Stimulated activated CD8-positive, alpha-beta memory T cell treated with anti-CD3 and anti-CD28 coated beads, Interleukin-2, amount 100 ng/mL, for 1 hour (primary cell): ENCODE measurements at places on chromosomes 5 and 9.

DNA sequence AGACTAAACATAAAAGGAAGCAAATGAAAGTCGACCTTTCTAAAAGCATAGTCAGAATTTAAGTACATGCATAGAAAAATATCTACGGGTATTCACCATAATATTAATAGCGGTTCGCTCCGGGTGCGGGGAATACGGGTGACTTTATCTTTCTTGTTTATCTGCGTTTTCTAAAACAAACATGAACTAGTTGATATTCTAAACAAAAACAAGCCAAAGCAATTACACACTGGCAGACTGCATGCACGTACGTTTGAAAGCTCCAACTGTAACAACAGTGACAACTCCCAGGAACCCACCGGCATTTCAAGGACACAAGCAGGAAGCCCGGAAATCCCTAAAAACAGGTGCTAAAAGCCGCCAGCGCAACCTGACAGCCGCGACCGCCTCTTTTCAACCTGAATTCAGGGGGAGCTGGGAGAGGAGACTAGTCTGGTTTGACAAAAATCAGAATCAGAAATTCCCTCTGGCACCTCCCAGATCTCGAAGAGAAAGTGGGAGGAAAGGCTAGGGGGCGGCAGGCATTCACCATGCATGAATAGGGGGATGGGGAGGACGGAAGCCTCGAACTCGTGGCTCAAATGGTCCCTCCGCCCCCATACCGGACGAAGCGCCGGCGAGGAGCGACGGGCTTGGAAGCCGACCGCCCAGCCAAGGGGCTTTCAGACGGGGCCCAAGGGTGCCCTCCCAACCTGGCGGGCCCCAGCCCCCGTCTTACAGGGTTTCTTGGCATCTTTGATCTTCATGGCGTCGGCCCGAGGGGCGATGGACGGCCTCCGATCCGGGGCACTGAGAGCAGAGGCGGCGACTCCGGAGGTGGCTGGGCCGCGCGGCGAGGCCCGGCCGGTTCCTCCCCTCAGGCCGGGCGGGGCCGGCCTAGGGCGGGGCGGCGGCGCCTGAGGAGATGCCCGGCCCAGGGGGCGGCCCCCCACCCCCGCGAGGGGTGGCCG lies at the start of gene PANK3:
Gene PANK3 (minus strand): TSS at position 831 of the 950 bp plus-strand sequence. CDS start 85 bp downstream, at position 746.
- no peak for DNase-seq

DNA sequence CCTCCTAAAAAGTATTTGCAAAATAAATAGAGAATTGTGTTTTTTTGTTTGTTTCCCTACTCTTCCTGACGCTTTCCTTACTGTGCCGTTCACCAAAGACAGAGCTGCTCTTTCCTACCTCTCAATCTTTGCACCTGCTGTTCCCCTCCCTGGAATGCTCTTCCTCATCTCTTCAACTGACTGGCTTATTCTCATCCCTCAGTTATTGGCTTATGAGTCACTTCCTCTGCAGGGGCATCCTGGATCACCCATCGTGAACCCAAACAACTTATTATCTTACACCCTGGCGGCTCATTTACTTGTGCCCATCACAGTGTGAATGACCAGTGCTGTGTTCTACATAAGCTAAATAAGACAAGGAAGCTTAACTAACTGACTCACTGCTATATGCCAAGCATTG lies 36.1 kb upstream of the CCNG1 start:
- DNase-seq = no peak

DNA sequence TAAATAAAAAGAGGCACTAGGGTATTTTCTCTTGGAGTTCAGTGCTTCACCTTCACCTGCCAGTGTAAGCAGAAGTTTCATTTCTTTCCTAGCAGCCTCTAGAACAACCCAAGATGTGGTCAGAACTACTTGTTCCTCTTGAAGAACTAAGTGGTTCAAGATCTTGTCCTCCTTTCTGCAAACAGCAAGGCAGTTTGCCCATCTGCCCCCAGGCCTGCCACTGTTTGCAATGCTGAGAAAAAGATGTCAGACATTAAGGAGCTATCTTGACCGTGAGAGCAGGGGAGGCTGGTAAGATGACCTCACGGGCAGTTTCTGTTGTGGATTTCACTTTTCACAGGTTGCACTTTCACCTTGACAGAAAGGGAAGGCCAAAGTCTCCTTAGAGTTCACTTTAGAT lies 52.0 kb upstream of the KLF4 start:
- no peak for DNase-seq

- no peak for DNase-seq
Observed at GRCh38 chr5:66454186-66455078, 141.8 kb upstream of the MAST4 start.

DNA sequence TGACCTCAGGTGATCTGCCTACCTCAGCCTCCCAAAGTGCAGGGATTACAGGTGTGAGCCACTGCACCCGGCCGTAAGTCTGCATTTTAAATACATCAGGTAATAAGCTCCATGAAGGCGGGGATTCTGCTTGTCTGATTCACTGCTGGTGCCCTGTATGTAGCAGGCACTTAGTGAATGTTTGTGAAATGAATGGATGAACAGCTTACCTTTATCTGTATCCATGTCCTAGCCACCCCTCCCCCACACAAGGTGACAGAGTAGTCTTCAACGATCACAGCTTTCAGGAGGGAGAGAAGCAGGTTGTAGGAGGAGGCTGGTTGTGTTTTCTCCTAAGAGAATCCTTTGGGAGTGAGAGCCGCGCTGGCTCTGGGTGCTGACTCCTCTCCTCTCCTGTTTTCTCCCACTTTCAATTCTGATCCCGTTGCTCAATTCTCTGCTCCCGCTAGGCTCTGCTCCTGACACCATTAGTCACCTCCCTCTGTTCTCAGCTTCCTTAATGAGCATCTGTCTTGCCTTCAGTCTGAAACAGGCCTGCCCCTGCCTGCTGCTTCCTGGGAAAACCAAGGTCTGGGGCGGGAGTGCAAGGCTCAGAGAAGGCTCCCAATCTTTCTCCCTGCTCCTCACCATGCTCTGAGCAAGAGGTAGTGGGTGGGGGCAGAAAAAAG lies 88.8 kb upstream of the CTNNA1 start:
- no peak for DNase-seq

DNA sequence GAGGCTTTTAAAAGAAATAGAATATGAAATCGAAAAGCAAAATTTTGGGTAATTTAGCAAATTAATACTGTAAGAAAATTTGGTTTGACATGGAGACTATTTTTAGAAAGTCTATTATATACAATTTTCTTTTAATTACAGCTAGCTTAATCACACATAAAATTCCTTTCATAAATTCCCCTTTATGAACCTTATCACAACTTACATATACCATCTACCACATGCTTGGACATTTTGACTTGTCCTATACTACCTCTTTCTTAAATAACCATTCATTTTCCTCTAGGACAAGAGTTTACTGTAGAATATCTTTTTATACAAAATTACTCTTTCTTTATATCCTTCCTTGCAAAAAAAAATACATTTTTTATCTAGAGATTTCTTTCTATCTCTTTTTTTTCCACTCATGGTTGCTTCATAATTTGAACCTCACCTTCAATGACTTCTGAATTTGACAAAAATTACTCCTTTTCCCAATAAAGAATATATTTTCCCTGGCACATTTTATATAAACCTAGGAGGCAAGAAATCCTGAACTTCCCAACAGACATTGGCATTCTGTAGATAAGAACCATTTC lies 34.0 kb upstream of the SYK start:
- no peak for DNase-seq

GRCh38 chr5:147567917-147568598 lies 58.2 kb upstream of the DPYSL3 start:
- no peak for DNase-seq

DNA sequence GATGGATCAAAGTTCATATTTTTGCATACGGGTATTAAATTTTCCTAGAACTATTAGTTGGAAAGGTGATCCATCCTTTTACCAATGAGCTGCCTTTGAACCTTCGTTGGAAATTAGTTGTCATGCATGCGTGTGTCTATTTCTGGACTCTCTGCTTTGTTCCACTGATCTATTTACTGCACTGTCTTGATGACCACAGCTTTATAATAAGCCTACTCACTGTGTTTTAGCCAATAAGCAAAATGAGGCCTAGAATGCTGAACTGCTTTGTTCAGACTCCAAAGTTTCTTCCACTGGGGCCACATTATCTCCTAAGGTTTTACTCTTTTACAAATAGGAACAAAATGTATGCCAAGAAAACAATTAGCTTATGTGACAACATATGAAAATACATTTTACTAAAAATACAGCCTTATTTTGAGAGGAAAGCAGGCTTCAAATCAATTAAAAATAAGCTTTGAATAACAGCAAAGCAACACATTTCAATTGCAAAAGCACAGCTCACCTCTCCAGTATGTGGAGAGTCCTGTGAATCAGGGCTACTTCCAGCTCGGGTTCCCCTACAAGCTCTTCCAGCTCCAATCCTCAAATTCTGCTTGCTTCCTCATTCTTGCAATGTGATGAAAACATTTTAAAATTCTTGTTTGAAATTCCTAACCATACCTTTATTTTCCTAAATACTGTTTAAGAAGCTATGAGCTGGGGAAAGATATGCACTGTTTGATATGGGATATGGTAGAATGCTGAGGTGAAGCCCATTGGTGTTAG lies 72.0 kb downstream of the RETREG1 start:
- DNase-seq = no peak

GRCh38 chr5:6321078-6321477 lies 57.3 kb downstream of the MED10 start:
- no peak for DNase-seq

- no peak for DNase-seq
Observed at GRCh38 chr5:171863935-171864334, 78.3 kb downstream of the SMIM23 start.

GRCh38 chr5:17282283-17283120 lies 65.1 kb downstream of the BASP1 start:
- no peak for DNase-seq

DNA sequence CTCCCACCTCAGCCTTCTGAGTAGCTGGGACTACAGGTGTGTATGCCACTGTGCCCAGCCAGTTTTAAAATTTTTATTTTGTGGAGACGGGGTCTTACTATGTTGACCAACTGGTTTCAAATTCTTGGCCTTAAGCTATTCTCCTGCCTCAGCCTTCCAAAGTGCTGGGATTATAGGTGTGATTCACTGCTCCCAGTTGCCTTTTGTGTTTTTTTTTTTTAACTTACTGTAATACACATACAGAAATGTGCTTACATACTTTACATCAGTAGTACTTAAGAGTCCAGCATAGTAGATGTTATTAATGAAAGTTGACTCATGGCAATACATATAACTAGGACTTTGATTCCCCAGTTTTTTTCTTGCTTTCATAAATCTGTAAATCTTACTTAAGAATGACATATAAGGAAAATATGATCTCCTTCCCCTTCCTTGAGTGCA lies 4.7 kb downstream of the MAN2A1 start:
- DNase-seq = no peak

GRCh38 chr5:157216391-157217142 lies 35.9 kb downstream of the ITK start:
- no peak for DNase-seq

GRCh38 chr9:126057121-126057825 lies 269.4 kb upstream of the MVB12B start:
- DNase-seq = no peak

- no peak for DNase-seq
Observed at GRCh38 chr5:10355071-10355889, 1.8 kb downstream of the MARCHF6 start.

DNA sequence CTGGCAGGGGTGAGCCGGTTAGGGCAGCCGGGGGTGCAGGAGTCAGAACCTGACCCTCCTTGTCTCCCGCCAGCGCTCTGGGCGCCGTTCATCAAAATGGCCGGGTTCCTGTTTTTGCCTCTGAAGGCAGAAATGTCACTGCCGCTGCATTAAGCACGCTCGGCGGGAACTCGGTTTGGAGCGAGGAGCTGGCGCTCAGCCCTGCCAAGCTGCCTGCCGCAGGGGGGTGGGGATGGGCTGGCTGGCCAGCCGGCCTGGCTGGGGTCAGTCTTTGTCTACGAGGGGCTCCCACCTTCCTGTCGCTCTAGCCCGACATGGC lies 63.7 kb downstream of the CXXC5 start:
- no peak for DNase-seq

DNA sequence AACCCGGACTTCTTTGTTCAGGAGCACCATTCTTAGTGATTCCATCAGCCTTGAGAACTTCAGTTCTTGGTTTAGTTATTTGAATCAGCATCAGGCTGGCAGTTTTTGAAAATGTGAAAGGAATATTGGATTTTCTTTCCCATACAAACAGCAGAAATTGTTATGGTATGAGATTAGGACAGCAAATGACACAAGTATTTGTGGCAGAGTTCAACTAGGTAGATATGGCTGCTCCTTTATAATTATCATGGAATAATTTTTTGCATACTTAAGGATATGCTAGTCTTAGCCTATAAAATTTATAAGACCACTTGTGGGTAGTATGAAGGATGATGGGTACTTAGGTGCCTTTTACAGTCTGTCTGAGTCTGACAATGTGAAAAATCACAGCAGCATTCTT lies 25.5 kb downstream of the ERAP2 start:
- DNase-seq = no peak

DNA sequence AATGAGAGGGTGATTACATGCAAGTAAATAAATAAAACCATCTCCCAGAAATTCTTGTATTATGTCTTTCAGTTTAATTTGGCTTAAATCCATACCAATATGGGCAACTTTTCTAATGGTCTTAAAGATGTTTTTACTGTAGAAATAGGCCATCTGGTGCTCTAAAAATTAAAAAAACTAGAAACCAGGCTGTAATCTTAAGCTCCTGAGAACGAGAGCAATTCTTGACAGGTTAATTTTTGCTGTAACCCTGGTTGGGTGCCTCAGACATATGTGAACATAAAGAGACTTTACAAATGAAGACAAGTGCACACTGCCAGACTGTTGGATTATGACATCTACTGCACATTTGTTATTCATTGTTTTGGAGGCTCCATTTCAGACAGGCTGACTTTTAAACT lies 246.8 kb upstream of the DAB2 start:
- DNase-seq = no peak

GRCh38 chr9:13750639-13751038 lies 471.1 kb upstream of the MPDZ start:
- no peak for DNase-seq

DNA sequence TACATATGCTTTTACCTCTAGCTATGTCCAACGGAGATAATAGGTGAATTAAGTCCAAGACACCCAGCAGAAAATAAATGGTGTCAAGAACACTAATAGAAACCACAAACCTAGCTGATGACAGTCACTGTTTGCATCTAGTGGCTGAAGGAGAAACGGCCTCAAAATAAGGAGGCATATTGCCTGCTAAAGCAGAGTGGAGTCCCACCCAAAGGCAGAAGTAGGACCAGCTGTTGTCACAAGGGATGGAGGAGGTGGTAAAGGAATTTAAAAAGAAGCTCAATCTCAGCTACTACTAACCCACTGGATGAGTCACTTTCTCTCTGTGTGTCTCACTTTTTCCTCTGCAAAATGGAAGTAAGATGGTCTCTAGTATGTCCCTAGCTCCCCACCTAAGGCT lies 224.3 kb downstream of the GRIA1 start:
- no peak for DNase-seq

GRCh38 chr9:129401623-129402370 lies 219.1 kb downstream of the C9orf50 start:
- no peak for DNase-seq

DNA sequence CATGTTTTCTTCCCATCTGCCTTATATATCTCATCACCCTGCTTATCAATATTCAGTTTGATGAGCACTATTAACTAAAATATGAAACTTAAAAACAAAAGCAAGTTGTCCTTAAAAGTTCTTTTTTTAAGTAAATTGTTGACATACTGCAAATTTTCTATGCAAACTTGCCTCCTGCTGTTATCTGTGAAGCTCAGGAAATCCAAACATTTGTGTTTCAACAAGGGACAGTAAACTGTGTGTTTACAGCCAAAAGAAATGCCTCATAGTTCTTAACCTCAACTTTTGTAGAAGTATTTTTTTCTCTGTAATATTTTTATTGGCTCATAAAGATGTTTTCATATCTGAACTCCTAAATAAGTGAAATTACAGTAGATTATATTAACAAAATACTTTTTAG lies 7.7 kb upstream of the TTC23L start:
- DNase-seq = no peak

- no peak for DNase-seq
Observed at GRCh38 chr5:119789406-119790117, 160.2 kb downstream of the FAM170A start.
